ENCODE measurements at places on chromosomes 5 and 9.

GRCh38 chr5:157362982-157363381 is 97.0 kb upstream of the NIPAL4 start:
- DNase-seq = no peak

DNA sequence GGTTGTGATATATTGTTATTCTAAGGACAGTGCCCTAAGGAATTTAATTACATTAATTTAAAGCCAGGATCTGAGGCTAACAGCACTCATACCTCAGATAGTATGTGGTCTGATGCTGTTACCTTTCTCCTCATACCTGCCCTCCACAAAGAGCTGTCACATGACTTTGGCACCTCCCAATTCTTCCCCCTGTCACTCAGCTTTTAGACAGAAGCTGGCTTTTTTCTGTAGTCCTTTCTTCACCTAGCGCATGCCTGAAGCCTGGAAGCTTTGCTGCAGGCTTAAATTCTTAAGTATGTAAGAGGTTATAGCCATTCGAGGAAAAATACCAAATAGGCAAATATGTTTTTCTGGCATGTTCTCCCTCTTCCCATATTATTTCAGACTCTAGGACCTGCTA is 61.0 kb upstream of the ADAMTS19 start:
- DNase-seq = no peak

GRCh38 chr5:51732304-51732703 is 349.1 kb downstream of the ISL1 start:
- no peak for DNase-seq

- no peak for DNase-seq
Measured at GRCh38 chr5:176381423-176381822, 7.0 kb downstream of the NOP16 start.

GRCh38 chr5:142984011-142984410 is 213.8 kb downstream of the ARHGAP26 start:
- DNase-seq = no peak

DNA sequence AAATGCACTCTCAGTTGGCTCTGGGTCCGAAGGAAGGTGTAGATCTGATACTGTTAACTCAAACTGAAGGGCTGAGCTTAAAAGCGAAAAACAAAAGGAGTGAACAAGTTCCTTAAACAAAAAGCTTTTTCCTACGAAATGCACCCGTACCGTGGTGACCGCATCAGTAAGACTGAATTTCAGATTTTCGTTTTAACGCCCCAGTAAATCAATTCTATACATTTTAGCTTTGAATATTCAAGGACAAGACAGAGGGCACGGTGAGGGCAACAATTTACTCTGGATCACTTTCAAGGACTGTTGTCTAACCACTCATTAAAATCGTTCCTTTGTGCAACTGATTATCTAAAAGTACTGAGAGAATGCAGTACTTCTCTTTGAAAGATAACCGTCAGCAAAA is 1.9 kb downstream of the HOMER1 start:
- no peak for DNase-seq

DNA sequence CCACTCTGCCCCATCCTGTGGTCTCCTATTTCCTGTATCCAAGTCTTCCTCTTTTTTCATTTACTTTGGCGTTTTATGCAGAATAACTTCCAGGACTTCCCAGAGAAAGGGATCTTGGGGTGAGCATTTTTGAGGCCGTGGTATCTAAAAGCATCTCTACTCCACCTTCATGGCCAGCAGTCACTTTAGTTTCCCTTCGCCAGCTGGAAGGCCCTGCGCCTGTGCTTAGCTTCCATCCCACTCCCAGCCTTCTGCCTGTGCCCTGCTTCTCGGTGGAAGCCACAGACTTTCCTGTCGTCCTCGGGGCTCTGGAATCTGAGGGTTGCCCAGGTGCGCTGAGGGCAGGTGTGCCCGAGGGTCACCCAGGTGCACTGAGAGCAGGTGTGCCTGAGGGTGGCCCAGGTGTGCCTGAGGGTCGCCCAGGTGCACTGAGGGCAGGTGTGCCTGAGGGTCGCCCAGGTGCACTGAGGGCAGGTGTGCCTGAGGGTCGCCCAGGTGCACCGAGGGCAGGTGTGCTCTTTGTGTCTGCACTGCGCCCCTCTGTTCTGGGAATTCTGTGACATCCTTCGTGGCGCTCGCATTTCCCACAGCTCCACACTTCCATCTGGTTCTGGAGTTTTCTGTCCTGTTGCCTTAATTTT is 32.4 kb upstream of the LRRC14B start:
- DNase-seq = no peak

GRCh38 chr5:39979-40583 is 51.9 kb upstream of the PLEKHG4B start:
- no peak for DNase-seq

DNA sequence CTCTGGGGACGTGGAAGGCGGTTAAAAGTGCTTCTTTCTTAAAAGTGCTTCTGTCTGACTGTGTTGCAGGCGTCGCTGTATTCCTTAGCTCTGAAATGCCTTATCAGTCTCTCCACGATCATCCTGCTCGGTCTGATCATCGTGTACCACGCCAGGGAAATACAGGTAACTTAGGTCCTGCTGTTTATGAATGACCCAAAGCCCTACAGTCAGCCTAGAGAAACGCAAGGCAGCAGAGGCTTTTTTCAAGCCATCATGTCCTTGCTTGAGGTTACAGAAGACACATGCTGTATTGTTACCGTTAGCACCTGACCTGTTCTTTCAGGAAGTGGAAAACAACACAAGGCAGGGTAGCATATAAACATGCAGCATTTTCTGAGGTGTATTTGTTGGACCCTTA is 2.0 kb downstream of the KCNN2 start:
- no peak for DNase-seq

DNA sequence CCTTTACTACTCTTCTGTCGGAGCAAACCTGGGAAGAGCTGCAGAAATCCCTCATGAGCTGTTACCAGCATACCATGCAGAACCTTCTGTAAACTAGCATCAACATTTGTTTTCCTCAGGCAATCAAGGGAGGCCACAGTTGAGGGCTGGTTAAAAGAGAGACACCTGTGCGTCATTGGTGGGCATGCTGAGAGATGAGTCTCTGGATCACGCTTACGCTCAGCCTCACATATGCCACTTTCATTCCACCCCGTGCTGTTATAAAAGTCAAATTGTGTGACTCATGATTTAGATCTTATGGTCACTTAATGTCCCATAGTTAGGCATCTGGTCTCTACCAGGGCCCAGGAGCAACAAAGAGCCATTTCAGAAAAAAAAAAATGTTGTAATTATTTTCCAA is 18.1 kb upstream of the ICE1 start:
- DNase-seq = no peak

GRCh38 chr5:54902791-54903473 is 82.5 kb downstream of the ESM1 start:
- DNase-seq = no peak

GRCh38 chr9:10612641-10613398 is at the start of gene PTPRD:
Gene PTPRD, minus strand, starts transcription at chr9:10613002.
- DNase-seq = no peak

GRCh38 chr5:82309091-82309531 is 31.0 kb upstream of the RPS23 start:
- DNase-seq = no peak

- no peak for DNase-seq
Measured at GRCh38 chr5:99141534-99142128, 212.8 kb upstream of the CHD1 start.

- DNase-seq = no peak
Measured at GRCh38 chr9:127858041-127858512, 3.6 kb upstream of the ENG start.

DNA sequence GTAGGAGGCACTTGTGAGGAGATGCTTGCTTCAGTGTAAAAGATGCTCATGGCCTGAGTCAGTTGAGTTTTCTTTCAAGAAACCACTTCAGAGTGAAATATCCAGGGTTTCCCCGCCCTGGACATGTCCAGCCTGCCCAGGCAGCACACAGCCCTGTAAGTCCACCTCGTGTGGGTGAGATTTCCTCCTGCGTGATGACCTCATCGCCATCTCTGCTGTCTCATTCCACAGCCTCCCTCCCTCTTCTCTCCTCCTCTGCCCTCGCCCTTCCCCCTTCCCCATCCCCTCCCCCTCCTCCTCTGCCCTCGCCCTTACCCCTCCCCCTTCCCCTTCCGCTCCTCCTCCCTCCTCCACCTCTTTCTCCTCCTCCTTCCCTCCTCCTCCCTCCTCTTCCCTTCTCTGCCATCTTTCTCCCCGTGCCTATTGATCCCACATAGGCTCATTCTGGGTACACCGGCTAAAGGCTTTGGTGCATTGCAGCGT is 34.0 kb upstream of the NCS1 start:
- DNase-seq = no peak

DNA sequence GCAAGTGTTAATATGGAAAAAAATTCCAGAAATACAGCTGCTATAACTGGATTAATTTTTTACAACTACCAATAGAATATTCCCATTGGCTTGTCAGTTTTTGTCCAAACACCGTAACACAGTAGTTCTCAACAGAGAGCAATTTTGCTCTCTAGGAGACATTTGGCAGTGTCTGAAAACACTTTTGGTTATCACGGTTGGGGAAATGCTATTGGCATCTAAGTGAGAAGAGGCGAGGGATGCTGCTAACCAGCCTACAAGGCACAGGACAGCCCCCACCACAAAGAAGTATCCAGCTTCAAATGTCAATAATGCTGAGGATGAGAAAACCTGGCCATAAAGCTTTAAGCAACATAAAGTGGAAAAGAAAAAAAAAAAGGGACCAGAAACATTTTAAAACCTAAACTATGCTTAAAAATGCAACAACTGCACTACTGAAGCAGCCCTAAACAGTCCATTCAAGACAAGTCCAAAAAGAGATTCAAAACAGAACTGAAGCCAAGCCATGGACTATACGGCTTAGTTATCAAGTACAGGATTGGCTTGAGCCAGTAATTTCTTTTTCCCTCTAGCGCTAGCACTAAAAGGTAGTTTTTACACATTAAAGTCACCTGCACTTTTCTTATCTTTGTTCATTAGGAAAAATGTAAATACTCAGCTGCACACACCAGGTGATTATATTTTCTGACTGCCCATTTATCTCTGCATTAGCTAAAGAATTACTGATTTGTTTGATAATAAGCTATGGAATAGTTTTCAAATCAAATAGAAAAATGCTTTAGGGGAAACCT is 83.9 kb downstream of the NR3C1 start:
- no peak for DNase-seq

GRCh38 chr9:103089357-103089756 is 94.2 kb downstream of the CYLC2 start:
- no peak for DNase-seq

DNA sequence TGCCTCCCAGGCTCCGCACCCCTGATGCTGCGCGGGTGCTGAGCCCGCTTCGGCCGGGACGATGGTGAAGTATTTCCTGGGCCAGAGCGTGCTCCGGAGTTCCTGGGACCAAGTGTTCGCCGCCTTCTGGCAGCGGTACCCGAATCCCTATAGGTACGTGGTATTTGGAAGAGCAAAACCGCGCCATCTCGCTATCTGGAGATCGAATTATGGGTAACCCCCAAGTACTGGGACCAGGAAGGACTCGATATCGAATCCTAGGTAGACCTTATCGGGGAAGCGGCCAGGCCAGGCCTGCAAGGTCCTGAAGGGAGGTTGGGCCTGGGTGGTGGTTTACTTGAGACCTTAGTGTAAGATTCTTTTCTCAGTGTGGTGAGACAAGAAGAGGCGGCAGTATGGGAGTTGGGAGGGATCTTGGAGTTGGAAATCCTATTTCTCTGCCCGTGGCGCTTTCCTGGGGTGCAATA is 359 bp downstream of the PRELID1 start:
- no peak for DNase-seq

- DNase-seq = no peak
Measured at GRCh38 chr5:139660105-139660922, 12.2 kb downstream of the CXXC5 start.

- no peak for DNase-seq
Measured at GRCh38 chr9:14339746-14340145, 25.8 kb upstream of the NFIB start.

DNA sequence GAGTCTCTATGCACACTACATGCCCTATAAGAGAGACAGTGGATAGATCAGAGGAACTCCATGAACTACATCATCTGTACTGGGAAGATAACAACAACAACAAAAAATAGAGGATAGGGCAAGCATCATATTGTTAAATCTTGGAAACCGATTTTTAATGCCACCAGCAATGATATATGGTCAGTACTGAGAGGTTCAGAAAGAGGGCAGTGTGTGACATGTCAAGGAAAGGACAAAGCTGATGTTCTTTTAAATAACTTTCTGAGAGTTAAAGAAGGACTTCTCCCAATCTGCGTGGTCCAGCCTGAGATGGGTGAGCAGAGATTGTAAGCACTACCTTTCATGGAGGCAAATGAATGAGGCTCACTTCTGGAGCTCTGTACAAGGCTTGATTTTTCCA is 62.0 kb upstream of the PHF24 start:
- no peak for DNase-seq

- DNase-seq = no peak
Measured at GRCh38 chr9:72203205-72203803, 54.1 kb downstream of the GDA start.

GRCh38 chr5:145681686-145682085 is 153.5 kb downstream of the PRELID2 start:
- DNase-seq = no peak

DNA sequence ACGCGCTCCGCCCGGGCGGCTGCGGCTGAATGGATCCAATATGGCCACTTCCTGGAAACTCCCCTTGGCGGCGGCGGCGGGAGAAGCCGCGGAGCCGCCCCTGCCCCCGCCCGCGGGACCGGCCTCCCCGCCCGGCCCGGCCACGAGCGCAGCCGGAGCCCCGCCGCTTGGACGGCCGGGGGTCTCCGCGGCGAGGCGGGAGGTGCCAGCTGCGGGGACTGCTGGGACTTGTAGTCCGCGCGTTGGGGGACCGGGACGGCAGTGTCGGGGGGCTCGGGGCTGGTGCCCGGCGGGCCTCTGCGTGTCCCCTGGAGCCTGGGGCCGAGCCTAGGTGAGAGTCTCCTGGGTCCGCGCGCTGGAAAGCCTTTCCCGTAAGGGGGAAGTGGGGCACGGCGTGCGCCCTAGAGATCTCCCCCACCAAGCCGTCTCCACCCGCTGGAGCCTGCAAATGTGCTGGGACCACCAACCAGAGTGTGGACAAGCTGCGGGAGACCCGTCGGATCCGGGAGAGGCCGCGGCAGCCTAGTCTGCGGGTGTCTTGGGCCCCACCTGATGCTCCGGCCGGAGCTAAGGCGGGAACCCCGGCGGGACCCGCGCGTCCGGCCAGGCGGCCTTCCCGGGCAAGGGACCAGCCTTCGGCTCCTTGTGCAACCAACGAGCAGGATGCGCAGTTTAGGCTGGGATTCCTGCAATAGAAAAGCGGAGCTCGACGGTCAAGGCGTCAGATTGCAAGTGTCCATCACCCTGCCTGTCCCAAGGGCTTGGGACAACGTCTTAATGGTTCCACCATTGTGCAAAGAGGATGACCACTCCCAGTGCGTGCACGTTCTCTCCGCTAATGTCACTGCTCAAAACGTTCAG is at the start of gene SEPTIN8:
TSS of gene SEPTIN8 (minus strand) at position 31 of the 861 bp plus-strand sequence. CDS start 102 bp downstream, outside the sequence.
- DNase-seq = no peak

GRCh38 chr9:93483497-93483896 is 30.1 kb upstream of the FAM120AOS start:
- no peak for DNase-seq

- no peak for DNase-seq
Measured at GRCh38 chr5:133051061-133051541, 712 bp upstream of the HSPA4 start.

- no peak for DNase-seq
Measured at GRCh38 chr5:22372376-22372775, 480.8 kb downstream of the CDH12 start.
